ENCODE measurements at places on chromosomes 2 and 18.

GRCh38 chr18:63158676-63159291, 160.8 kb downstream of the BCL2 start:
- DNase-seq: no peak

DNA sequence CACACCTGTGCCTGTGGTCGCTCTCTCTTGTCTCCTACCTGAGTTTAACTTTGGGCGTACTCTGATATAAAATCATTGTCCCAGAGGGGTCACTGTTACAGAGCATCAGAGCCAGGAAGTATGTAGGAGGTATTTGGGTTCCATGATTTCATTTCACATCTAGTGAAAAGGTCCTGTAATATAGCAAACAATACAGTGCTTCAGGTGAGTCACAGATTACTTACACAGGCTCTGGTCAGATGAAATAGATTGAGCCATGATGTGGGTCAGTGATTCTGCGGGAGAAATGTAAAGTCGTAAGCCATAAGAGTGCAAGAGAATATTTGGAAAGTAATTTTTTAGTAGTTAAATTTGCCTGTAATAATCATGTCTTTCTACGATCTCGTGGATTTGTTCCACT, 70.2 kb downstream of the SOCS6 start:
- DNase-seq: no peak

DNA sequence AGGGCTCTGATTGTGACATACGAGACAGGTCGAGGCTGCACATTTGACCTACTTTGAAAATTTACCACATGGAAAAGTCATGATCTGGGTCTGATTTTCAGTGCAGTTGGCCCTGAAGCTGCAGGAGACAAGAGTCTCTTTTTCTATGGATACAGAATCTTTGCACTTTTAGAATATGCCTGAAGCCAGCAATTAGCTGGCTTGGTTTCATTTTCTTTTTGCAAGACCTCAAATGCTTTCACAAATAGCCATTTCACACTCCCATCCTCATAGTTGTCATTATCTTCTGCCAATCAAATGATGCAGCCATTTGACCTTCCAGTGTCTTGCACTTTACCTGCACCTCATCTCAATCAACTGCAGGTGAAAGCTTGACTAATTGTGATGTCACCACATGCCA, 59.0 kb downstream of the GPR39 start:
- no peak for DNase-seq

DNA sequence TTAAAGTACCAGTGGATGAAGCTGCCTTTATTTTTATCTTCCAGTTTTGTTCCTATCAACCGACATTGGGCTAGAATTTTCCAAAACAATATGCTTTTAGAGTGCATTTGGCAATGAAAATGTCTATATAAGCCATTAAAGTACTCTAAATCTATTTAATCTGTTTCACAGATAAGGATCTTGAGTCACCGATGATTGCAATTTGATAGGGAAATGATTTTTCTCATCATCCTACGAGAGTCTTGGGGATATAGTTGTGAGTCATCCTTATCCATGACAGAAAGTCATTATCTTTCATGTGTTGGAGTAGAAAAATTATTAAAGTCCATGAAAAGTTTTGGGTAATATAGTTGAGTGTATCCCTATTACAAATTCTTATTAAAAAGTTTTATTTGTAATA, 26.1 kb downstream of the SLC39A10 start:
- no peak for DNase-seq

DNA sequence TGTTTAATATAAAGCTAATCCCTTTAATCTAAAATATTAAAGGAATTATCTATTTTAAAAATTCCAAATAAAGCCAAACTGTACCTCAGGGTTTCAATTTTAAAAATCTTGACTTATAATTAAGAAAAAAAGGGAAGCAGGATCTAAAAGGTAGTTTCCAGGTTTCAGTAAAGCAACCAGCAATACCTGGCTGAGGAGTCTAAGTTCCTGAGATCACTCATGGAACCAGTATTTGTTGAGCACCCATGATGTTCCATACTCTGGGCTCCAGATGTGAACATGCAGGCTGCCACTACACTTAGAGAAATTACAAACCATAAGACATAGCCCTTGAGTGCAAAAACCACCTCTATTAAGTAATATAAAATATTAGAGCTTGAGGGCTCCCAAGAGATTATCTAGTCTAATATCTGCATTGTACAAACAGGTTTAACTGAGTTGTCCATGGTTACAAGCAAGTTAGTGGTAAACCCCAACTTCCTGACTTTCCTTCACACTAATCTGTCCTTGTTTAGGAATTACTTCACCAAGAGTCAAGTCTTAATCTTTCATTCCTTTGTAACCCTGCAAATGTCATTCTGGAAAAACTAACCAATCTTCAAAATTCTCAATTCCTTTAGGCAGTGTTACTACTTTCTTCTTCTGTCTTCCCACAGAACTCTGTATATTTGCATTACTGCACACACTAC, 49.2 kb downstream of the CLASP1 start:
- no peak for DNase-seq

DNA sequence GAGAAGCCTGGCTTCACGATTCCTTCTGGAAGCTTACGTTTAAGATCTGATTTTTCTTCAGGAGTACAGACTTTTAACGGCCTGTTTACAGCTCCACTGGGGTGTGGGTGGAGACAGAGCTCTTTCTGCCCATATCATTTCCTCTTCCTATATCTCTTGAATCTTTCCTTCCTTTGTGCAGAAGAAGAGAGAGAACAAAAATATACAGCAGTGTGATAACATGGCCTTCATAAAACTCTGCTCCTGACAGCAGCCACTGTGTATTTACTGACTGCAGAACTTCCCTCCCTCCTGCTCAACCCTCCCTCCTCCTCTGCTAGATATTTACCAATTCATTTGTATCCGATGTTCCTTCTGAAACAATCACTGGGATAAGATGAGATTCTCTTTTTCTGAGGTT, 34.1 kb upstream of the REEP1 start:
- DNase-seq: no peak

DNA sequence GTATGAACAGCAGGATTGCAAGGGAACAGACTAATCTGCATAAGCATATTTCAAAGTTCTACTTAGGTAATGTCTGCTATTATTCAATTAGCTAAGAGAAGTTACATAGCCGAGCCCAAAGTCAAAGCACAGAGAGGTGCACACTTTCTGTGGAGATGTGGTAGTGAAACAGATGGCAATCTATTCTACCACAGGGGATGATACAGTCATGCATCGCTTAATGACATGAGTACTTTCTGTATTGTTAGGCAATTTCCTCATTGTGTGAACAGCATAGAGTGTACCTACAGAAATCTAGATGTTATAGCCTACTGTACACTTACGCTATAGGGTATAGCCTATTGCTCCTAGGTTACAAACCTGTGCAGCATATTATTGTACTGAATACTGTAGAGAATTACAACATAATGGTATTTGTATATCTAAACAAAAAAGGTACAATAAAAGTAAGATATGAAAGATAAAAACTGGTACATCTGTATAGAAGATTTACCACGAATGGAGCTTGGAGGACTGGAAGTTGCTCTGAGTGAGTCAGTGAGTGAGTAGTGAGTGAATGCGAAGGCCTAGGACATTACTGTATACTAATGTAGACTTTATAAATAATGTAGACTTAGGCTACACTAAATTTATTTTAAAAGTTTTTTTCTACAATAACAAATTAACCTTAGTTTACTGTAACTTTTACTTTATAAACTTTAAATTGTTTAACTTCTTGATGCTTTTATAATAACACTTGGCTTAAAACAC, 197.6 kb downstream of the MBD5 start:
- DNase-seq: no peak

DNA sequence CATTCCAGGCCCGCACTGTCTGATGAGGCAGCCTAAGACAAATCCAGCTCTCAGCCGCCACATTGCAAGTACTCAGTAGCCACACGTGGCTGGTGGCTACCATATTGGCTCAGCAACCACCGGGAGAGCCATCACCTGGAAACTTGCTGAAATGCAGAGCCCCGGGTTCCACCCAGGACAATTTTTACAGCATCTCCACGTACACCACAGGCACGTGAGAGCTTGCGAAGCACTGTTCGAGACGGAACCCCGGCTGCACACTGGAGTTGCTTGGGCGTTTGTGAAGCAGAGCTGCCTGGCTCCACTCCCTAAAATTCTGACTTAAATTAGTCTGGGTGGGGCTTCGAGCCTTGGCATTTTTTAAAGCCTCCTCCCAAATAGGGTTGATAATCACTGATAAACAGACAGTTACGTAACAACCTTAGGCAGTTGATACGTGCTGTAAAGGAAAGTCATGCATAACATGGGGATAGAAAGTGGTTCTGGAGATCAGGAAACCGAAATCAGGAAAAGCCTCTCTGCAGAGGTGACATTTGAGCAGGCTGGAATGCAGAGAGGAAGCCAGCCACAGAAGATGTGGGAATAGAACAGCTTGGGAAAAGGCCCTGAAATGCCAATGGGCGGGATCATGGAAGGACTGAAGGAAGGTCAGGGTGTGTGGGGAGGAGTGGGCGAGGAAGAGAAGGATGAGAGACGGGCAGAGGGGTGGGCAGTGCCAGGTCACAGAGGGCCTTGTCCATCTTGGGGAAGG, 6.2 kb downstream of the ASAP2 start:
- no peak for DNase-seq

DNA sequence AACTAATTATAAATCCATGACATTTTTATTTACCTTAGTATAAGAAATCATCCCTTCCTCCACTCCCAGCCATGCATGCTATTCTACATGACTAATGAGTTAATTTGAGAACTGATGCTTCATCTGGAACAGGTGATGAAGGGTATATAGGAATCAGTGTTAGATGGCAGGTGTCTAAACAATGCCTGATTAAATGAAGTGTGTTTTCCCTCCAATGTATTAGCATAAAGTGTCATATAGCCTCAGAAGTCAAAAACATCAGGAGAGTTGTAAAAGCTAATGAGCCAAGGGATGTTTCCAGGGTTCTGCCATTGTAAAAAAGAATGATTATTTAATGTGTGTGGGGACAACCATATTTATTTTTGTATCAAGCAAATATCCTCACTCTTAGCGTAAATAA, 913.8 kb downstream of the DCC start:
- DNase-seq: no peak

DNA sequence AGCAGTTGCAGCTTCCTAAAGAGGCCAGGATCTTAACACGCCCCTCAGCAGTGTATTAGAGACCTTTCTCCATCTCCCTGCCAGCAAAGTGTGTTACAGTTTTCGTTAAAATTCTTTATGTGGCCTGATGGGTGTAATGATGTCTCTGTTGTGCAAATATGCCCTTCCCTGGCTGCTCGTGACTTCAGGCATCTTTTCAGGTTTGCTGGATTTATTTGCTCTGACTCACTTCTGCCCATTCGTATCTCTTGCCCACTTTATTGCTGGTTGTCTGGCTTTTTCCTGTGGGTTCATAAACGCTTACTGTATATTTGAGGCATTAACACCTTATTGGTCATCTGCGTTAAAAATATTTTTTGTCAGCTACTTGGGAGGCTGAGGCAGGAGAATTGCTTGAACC, 134.5 kb downstream of the ASB1 start:
- no peak for DNase-seq

DNA sequence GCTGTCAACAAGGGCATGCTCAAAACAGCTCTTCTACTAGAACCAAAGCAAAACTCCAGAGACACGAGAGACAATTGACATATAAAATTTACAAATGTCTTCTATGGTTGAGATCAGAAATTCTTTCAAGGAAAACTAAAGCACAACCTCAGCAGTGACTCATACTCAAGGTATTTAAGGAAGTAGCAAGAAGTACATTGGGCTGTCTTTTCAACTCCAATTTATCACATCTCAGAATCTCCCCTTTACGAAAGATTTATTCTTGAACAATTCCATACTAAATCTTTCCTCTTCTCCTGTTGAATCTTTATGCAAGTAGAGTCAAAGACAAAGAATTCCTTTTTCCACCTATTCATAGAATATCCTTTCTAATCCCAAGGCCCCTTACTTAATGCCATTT, 324.0 kb downstream of the IRS1 start:
- no peak for DNase-seq

DNA sequence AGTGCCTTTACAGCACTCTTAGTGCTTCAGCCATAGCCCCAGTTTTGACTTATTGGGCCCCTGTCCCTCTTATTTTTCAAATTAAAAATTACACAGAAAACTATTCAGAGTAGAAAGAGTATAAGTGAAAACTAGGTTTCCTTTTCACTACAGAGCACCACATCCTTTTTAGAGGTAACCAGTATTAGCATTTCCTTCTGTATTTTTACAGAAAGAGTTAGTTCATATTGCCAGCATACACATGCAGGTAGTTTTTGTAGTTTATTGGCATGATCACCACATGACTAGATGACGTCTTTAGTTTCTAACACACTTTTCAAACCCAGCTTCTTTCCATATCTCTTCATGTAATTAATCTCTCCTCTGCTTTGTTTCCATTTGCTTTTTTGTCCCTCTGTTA, 66.4 kb downstream of the UBE2E3 start:
- DNase-seq: no peak

DNA sequence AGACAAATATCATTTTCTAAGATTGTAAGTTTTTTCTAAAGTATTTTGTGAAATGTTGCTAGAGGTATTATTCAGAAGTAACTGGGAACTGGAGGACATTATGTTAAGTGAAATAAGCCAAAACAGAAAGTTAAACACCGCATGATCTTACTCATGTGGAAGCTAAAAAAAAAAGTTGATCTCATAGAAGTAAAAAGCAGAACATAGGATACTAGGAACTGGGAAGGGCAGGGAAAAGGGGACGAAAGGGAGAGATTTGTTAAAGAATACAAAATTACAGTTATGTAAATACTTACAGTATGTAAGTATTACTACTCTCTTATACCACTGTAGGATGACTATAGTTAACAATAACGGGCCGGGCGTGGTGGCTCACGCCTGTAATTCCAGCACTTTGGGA, 46.7 kb upstream of the CDKL4 start:
- DNase-seq: no peak
